PC-9 (cell line): ENCODE measurements at places on chromosomes 5 and 9.
A peak's percentile ranks its signal among the peaks of the same experiment; 100 is the strongest.

- DNase-seq, result no peak
Observed at GRCh38 chr9:124349267-124349666, 66.0 kb downstream of the PSMB7 start.

- no peak for DNase-seq
Observed at GRCh38 chr5:100644185-100644584, 109.0 kb downstream of the FAM174A start.

DNA sequence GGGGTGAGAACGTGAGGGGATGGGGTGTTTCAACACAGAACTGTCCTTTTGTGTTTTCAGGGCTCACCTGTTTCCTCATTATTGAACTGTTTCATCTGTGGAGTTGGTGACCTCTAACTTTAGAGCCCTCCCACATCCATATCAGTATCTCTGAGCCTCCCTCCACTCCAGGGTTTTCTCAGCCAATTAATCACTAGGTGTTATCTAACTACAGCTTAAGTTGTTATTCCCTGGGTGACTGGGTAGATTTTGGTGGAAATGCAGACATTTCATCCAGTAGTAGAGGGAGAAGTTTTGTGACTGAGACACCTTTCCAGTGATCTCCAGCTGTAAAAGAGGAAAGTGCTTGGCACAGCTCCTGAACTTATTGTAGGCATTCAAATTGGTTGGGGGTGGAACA lies 23.7 kb downstream of the PPP3R2 start:
- DNase-seq, result no peak

- DNase-seq, result no peak
Observed at GRCh38 chr9:135262248-135262647, 174.8 kb downstream of the OLFM1 start.

DNA sequence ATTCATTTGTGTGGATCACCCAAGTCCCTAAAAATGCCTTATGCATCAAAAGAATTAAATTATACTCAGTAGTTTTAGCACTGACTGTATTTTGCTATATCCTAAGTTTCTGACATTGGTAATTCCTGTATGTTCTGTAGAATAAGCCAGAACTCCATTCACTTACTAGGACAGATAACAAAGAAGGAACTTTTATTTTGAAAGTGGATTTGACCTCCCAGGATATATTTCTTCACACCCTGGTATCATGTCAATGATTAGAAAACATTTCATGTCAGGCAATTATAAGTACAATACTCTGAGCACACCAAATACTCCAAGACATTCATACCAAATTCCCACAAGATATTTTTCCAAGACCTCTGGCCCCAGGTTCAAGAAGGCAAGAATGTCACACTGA lies 28.7 kb upstream of the MYOT start:
- no peak for DNase-seq

DNA sequence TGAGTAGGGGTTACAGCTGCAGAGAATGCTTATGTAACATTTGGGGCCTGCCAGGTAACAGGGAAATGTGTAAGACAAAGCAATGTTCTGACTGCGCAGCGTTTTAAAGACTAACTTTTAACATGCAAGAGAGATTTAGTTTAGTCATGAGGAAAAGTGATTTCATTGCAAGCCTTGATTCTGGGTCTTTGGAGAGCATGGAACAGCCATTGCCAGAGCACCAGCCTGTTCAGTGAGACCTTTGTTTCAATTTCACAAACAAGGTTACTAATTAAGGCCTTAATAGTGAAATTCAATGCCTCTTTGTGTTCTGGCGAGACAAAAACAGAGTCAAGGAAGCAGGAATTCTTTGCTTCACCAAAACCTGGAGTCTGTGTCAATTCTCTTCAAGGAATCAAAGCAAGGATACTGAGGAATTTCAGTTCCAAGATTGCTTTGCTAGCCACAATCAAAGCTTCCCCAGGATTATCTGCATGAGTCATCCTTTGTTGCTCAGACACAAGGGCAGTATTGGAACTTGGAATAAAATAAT lies 14.4 kb downstream of the CKMT2 start:
- no peak for DNase-seq

GRCh38 chr5:29040404-29040803 lies 2002.0 kb upstream of the CDH9 start:
- no peak for DNase-seq

DNA sequence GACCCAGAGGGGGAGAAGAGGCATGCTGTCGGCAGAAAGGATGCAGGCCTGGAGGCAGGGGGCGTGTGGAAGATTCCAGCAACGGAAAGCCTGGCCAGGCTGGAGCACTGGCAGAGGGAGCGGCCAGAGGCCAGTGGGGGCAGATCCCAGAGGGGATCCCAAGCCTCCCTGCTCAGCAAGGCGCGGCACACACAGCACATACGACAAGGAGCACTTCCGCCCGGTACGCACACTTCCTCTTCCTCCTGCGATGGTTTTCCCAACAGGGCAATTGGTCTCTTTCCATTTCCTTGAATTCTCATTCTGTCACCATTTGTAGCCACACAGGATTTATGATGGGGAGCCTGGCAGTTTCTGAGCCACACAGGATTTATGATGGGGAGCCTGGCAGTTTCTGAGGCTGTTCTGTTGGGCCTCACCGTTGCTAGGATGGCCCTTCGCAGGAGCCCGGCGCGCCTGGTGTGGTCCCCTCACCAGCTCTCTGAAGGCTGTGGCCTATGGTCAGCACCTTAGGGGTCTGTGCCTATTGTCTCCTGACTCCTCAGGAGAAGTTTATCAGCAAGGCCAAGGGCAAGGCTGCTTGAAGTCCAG lies 123.5 kb upstream of the RAPGEF1 start:
- DNase-seq, result no peak

DNA sequence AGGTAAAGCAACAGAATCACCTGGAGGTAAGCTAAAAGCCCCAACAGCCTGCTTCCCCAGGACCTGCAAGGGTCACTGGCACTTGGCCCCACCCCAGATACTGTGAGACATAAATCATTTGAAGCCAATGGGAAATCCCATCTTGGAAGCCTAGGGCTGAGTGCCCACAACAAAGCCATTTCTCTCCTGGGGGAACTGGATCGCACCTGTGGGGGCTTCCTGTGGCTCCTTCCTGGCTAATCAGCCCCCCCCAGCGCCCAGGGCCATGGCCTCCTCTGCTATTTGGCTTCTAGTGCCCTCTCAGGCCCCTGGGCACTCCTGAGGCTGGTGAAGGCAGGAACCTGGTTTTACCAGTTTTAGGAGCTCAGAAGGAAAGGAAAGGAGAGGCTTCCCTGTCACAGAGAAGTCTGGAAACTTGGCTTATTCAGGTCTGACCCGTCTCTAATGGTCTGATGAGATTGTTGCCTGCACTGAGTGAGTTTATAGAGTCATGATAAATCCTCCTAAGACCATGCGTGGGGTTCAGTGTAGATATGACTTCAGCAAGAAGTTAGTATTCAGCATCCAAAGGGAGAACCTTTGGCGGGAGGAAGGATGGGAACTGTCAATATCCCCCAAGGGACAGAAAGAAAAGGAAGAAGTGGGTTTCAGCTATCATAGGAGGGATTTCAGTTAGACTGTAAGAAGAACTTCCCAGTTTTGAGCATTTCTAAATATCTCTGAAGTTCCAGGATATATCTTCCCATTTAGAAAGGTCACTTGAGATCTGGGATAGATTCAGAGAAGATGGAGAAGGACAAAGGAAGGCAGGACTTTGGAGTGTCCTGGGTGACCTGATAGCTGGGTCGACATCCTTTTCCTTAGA lies 1.2 kb downstream of the KCNMB1 start:
- no peak for DNase-seq

GRCh38 chr9:78676623-78677022 lies 379.7 kb downstream of the PSAT1 start:
- DNase-seq, result no peak

DNA sequence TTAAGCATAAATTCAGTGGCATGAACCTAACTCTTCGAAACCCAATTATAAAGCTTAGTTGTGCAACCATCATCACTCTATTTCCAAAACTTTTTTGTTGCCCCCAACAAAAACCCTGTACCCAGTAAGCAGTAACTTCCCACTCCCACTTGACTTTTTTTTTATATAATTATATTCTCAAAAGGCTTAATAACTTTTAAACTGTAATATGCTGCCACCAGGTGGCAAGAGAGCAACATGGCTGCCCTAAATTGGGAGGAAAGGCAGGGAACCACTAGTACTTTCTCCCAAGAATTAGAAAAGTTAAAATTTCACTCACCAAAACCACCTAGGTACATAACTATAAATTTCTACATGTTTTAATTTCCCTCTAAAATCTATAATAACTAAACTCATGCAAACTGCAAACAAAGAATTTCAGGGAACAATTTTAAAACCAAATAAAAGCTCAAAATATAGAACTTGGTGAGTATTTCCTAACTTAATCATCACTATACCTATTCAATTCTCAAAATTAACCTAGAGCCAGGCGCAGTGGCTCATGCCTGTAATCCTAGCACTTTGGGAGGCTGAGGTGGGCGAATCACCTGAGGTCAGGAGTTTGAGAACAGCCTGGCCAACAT lies 50.2 kb upstream of the RNF38 start:
- peak; percentile 37 for DNase-seq

- no peak for DNase-seq
Observed at GRCh38 chr5:57598756-57599155, 116.1 kb upstream of the ACTBL2 start.

DNA sequence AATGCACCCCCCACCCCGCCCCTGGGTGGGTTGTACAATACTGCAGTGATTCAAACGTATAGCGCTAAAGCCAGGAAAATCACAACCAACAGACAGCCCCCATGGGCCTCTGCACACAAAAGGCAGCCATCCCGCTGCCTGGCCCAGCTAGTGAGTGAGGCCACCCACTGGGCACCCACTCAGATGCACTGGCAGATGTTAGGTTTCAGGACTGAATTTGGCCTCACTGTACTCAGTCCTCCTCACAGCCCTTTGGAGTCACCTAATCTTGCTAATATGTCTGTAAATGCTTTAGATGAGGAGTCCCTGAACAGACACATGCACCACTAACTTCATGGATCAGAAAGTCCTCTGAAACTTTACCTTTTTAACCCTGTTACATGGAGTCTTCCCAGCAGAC lies 87.7 kb downstream of the FSTL4 start:
- no peak for DNase-seq

DNA sequence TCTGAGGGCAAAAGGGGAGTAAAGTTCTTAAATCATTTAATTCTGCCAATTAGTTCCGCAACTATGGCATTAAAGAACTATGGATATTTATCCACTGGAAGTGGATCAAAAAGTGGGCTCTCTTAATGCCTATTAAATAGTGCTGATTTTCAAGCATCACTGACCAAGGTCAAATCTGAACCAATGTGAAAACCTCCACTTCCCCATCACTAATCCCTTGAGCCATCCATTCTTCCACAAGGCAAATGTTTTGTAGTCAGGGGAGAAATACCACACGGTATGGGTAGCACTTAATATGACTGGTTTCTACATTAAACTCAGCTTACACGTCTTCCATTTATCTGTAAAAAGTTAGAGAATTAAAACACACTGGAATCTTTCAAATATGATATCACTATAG lies 57.6 kb downstream of the MLLT3 start:
- no peak for DNase-seq

- no peak for DNase-seq
Observed at GRCh38 chr9:32954642-32955041, 46.8 kb downstream of the APTX start.

DNA sequence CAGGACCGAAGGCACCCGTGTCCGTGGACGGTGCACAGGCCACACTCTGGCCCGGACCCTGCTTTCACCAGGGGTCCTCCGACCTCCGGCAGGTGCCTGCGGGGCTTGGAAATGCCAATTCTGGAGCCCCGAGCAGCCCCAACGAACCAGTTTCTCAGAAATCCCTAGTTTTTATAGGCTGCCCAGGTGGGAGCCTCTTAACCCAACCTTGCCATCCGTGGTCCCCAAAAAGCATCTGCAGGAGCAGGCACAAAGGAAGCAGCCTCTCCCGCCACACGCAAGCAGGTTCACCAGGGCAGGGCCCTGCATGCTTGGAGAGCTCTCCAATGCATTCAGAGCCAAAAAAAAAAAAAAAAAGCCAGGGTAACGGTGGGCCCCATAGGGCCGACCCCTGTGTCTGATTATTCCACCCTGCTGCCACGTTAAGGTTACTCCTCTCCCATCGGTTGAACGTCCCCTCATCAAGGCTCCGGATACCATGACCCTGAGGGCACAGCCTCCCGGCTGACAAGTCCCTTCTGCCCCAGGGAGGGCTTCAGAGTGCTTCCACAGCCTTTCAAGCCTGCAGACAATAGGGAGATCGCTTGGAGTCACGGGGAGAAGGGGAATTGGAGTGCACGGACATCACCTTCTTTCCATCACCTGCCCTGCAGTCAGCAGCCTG lies 796 bp upstream of the TPRN start:
- DNase-seq, result no peak

- no peak for DNase-seq
Observed at GRCh38 chr9:133635533-133636531, at the start of gene DBH. Gene DBH (plus strand): TSS chr9:133636363. CDS start chr9:133636372, 9 bp downstream.

- DNase-seq, result peak; percentile 38
Observed at GRCh38 chr9:34457266-34458012, 931 bp downstream of the FAM219A start.

GRCh38 chr5:109230369-109230768 lies 179.4 kb downstream of the PJA2 start:
- no peak for DNase-seq

GRCh38 chr5:59062986-59063683 lies 480.3 kb downstream of the RAB3C start:
- peak; percentile 89 for DNase-seq

DNA sequence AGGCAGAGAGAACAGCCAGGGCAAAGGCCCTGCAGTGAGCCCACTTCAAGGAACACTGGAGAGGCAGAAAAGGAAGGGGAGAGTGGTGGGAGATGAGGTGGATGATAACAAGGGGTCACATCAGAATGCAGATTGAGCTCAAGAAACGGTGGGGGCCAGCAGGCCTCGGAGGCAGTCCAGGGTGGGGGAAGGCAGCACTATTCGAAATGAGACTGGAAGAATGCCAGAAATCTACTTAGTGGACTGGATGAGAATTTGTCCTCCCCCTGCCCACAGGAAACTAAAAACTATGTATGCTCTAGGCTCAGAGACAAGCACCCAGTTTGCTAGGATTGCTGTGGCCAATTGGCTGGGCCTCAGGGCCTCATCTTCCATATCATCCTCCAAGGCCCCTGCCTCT lies 148.7 kb downstream of the ADAMTS12 start:
- DNase-seq, result no peak

DNA sequence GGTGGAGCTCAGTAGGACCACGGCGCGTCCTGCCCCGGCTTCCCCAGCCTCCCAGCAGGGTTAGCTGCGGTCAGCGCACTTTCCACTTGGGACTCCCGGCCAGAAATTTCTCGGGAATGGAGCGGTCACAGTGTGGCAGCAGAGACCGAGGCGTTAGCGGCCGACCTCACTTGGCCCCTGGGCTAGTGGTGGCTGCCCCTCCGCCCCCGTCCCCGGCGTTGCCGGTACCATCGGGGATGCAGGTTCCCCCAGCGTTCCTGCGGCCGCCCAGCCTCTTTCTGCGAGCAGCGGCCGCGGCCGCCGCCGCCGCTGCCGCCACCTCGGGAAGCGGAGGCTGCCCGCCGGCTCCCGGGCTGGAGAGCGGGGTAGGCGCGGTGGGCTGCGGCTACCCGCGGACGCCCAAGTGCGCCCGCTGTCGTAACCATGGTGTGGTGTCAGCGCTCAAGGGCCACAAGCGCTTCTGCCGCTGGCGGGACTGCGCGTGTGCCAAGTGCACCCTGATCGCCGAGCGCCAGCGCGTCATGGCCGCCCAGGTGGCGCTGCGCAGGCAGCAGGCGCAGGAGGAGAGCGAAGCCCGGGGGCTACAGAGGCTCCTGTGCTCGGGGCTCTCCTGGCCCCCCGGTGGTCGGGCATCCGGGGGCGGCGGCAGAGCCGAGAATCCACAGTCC lies 460 bp downstream of the DMRTA1 start:
- peak; percentile 56 for DNase-seq
